GM20000 (cell line): ENCODE measurements at places on chromosomes 16 and 17.

- DNase-seq: no peak
These were observed 254.5 kb downstream of the FTO start for GRCh38 chr16:53958341-53958880.

DNA sequence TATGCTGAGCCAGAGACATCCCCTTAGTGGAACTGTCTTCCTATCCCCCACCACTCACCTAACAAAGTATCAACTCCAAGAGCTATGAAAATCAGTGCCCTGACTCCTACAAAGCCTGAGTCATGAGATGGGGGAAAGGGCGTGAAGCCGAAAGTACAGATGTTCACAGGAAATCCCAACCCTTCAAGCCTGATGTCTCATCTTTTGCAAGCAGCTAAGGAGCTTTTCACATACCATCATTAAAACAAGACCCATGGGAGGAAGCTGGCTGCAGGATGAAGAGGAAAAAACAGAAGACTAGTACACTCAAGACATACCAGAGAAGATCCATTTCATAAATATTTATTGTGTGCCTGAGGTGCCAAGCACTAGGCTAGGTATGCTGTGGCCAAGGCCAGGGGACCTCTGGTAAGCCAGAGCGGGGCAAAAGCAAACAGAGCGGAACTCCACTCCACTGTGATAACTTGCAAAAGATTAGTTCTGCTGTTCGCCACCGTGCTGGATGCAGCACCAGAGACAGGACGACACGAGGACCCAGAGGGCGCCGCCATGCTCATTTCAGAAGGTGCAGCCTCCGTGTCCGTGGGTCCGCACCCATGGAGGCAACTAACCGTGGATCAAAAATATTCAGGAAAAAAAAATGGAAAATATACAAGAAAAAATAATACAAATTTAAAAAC, 4.5 kb upstream of the MNT start:
- DNase-seq: no peak

GRCh38 chr16:89280546-89281188, 63.2 kb downstream of the ZNF778 start:
- no peak for DNase-seq

- no peak for DNase-seq
These were observed 74.5 kb downstream of the ABCC6 start for GRCh38 chr16:16148755-16149154.

DNA sequence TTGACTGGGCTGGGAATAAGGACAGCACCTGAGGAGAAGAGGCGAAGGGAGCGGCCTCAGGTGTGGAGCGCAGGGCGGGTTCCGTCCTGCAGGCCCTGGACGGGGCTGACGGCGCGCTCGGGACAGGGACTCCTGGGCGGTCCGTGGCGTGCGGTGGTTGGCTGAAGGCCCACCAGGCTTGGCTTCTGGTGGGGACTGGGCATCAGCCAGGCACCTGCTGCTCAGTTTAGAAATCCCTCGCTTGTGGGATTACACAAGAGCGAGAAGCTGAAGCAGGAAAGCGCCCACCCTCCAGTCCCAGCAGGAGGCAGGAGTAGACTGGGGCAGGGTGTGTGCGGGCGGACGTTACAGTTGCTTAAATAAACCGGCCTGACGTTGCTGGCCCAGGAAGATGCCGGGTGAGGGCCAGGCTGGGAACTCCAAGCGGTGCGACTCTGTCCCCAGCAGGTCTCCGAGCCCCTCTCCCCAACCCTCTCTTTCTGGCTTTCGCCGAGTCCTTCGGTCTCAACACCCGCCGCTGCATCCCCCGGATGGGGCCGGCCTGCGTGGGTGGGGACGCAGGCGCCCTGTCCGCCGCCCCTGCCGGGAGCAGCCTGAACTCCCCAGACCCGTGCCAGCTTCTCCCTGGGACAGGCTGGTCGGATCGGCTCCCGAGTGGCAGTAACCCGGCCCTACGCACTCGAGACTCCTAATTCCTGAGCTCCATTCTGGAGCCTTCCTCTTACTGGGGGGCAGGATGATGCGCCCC, 639 bp downstream of the MIF4GD start:
- DNase-seq: peak; percentile 88

DNA sequence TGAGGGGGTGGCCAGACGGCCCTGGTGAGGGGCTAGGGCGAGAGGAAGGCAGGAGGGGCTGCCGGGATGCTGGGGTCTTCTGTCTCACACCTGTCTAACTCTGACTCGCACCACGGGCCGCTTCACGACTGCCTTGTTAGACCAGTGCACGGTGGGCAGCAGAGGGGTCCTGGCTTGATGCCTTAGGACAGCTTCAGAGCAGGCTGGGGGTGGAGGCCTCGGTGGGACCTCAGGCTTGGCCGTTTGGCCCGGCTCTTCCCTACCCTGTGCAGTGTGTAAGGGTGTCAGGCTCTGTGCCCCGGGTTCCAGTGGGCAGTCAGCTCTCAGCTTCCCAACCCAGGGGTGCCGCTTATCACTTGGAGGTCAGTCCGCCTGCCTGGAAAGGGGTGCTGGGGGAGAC, 100.7 kb downstream of the OR1D5 start:
- no peak for DNase-seq

GRCh38 chr16:74447578-74447977, 26.3 kb upstream of the CLEC18B start:
- no peak for DNase-seq

- DNase-seq: no peak
These were observed 4.9 kb downstream of the TIMM22 start for GRCh38 chr17:1001640-1002411.

- no peak for DNase-seq
These were observed 26.3 kb downstream of the ARHGAP23 start for GRCh38 chr17:38454532-38454931.

DNA sequence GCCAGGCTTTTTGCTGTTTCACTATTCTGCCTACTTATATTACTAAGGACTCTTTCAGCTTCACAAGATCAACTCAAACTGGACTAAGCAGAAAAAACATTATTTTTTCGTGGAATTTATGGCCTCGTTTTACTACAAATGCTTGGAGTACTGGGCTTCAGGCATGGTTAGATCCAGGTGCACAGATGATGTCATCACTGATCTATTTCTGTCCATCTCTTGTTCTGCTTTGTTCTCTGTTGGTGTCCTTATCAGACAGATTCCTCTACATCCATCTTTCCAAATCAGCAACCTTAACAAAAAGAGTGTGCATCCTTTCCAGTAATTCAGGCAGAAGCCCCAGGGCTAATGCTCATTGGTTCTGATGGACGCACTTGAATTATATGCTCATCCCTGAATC, 109.9 kb upstream of the DNAH9 start:
- no peak for DNase-seq

- DNase-seq: peak; percentile 87
These were observed 26.8 kb downstream of the TRAP1 start for GRCh38 chr16:3690470-3690928.

GRCh38 chr17:28648698-28649097, 3.7 kb upstream of the BLTP2 start:
- no peak for DNase-seq

- no peak for DNase-seq
These were observed 51.7 kb downstream of the VAT1L start for GRCh38 chr16:77840093-77840492.

GRCh38 chr17:74957935-74958740, 14.4 kb downstream of the HID1 start:
- peak; percentile 90 for DNase-seq

GRCh38 chr16:2178321-2179106, 17.9 kb downstream of the CASKIN1 start:
- peak; percentile 69 for DNase-seq

DNA sequence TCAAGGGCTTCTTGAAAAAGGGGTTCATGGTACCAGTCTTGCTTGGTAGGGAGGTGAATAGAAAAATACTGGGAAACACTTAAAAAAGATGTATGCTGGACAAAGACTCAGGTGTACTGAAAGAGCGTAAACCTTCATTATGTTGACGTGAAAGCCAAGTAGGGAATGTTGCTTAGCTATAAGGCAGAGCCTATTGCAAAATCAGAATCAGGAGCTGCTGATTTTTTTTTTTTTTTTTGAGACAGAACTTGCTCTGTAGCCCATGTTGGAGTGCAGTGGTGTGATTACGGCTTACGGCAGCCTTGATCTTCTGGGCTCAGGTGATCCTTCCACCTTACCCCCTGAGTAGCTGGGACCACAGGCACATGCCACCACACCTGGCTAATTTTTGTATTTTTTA, 3.9 kb downstream of the TMEM94 start:
- DNase-seq: no peak

DNA sequence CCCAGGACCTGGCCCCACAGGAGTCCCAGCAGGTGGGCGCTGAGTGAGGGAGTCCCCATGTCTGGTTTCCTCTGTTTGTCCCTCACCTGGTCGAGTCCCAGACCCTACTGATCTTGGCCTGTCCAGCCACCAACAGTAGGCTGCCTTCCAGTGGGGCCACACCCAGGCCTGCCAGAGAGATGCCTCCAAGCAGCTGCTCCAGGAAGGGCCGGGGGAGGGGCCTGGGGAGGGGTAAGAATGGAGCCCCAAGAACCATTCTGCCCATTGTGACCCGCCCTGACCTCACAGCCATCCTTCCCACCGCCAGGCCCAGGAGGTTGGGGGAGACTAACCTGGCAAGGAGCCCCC, 736 bp downstream of the SPATA20 start:
- DNase-seq: no peak

DNA sequence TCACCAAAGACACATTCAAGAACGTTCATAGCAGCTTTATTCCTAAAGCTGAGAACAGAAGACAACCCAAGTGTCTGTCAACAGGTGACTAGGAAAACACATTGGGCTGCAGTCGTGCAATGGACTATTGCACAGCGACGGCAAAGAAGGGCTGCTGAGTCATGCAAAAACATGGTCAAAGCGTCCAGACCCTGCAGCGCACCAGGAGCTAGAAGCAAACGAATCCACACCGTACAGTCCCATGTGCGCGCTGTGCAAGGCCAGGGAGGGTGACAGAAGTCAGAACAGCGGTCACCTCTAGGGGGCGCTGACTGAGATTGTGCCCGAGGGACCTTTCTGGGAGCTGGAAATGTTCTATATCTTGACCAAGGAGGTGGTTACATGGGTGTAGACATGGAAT, 266.4 kb downstream of the MAF start:
- DNase-seq: no peak

GRCh38 chr16:4564661-4565267, 8.6 kb downstream of the C16orf96 start:
- DNase-seq: no peak

GRCh38 chr16:70604407-70605282, 41.7 kb upstream of the IL34 start:
- no peak for DNase-seq

- DNase-seq: no peak
These were observed 362.6 kb downstream of the CNTNAP4 start for GRCh38 chr16:76639685-76640289.

GRCh38 chr16:23072084-23072599, 77.1 kb downstream of the USP31 start:
- DNase-seq: no peak

- no peak for DNase-seq
These were observed 80.2 kb downstream of the DYNLRB2 start for GRCh38 chr16:80620736-80621605.

- no peak for DNase-seq
These were observed 239 bp upstream of the CA7 start for GRCh38 chr16:66844009-66844341.

- no peak for DNase-seq
These were observed 35.1 kb upstream of the CHMP6 start for GRCh38 chr17:80956321-80957190.

- no peak for DNase-seq
These were observed 182.5 kb downstream of the SNX29 start for GRCh38 chr16:12159028-12159427.

- no peak for DNase-seq
These were observed 71.6 kb downstream of the HS3ST3B1 start for GRCh38 chr17:14372461-14372860.

DNA sequence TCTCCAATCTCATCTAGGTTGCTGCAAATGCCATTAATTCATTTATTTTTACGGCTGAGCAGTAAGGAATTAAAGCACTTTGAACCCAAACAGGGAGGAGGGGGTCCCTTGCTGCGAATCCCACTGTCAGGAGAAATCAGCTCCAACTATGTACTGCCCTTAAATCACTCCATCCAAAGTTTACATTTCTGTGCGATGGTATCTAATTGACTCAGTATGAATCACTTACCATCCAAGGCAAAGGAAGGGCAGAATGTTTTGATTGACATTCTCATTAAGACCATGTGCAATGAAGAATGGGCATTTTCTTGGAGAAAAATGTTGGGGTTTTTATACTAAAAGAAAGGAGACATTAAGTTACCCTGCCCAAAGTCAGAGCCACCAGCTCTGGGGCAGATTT, 47.7 kb upstream of the XYLT1 start:
- no peak for DNase-seq

GRCh38 chr17:78396441-78397337, 18.2 kb downstream of the PGS1 start:
- no peak for DNase-seq

DNA sequence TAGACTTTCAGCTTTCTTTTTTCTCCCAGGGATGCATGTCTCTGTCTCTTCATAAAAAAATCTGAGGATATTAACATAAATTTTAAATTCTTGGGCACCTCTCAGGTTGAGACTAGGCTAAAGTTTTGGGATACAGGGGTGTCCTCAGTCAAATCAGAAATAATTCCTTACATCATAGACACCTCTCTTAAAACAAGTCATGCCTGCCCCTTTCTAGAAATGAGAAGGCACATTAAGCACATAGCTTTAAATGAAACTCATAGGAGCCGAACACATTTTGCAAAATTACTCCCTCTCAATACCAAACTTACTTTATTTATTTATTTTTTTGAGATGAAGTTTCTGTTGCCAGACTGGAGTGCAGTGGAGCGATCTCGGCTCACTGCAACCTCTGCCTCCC, 67.3 kb upstream of the BCAR1 start:
- DNase-seq: no peak

DNA sequence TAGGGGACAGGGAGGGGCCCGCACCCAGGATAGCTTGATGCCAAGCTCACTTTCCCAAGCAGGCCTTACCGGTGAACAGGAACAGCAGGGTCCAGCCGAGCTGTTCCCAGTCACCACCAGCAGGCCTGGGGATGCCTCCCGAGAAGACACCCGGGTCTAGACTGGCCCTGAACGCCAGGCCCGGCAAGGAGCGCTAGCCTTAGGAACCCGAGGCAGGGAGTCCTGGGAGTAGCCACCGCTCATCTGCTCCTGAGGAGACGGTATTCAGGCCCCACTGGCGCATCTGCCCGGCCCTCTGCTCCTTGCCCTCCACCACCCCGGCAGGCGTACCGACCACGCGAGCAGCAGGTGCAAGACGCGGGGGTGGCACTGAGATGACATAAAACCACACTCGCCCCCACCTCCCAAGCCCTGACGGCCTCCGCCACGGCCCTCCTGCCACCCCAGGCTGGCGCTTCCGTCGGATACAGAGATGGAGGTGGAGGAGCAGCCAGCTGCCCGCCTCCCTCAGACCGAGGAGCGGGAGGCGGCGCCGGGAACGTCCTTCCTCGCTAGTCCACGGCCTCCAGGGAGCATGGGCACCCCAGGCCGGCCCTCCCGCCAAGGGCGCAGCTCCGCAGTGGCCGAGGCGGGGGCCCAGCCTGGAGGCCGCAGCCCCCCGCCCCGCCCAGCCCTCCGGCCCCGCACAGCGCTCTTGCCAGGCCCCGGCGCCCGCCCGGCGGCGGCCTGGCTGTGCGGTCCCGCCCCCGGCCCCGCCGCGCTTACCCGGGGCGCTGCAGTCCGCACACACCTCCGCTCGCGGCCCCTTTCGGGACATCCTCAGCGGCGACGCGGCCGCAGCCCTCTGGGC, 661 bp downstream of the GIT1 start:
- DNase-seq: no peak

GRCh38 chr16:49457196-49457595, 83.6 kb downstream of the C16orf78 start:
- DNase-seq: no peak
